ENCODE measurements at places on chromosomes 5 and 9. TPM values are rescaled to one million over a fixed set of nuclear protein-coding genes. Genes with fewer than 3 reads are reported as not detected.

- no peaks in the 10 kb centered on the region for H3K4me1 ChIP-seq
- H3K27ac ChIP-seq: no peak overlapping the region
- no peak for DNase-seq
These were observed 19.9 kb downstream of the CTNNA1 start for GRCh38 chr5:138772986-138773594.

TNFSF8 gene
- total RNA-seq: 44.2 TPM

HDHD3 gene
- total RNA-seq: 29.9 TPM

DNA sequence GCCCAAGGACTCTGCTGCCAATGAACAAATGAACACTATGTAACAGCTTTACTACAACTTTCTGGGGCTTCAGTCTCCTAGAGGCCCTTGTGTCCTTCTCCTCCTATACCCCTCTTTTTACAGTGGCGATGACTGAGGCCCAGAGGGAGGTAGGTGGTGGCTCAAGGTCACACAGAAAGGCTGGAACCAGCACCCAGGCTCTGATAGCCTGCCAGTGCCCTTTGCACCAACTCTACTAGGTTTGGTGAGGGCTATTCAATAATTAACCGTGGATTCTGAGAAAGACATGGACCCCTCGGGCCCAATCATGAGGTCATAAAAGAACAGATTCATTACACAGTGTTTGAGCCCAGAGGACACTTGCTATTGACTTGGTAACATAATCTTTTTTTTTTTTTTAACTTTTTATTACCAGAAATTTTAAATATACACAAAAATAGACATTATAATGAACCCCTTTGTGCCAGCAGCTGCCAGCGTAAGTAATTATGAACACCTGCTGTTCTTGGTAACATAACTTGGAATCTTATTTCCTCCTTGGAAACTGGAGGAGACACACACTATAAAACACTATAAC is 6.1 kb upstream of the ALDH1B1 start:
- H3K4me3 ChIP-seq: no peak overlapping the region
- H3K36me3 ChIP-seq: no peaks in the 10 kb centered on the region
- H3K27me3 ChIP-seq: no peaks in the 10 kb centered on the region
- no peaks in the 10 kb centered on the region for H3K4me1 ChIP-seq

DNA sequence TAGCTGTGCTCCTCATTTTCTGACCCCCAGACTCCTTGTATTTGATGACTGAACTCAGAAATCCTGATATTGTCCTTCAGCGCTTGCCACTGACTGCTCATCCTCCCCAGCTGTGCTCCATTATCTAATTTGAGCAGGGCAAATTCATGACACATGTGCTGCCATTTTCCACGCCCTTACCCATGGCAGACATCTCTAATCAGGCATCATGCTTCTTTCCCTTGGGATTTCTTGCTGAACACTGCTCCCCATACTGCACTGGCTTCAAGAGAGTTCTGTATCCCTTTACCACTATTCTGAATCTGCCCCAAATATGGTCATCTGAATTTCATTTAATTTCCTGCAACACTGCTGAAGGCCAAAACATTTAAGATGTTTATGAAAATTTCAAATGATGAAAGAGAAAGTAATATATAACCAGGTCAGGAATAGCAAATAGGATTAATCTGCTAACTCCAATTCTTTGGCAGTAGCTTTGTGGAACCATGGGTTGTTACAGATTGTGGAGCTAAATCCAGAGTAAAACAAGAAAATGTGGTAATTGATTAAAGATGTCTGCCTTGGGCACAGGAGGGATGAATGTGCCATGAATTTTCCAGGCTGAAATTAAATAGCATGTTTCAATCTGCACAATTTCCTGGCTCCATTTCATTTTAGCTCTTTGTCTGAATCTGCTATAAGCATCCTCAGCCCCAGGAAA is 93.6 kb downstream of the CYFIP2 start:
- H3K4me1 ChIP-seq: no peaks in the 10 kb centered on the region
- peaks cover 80% of the 10 kb centered on the region for H3K36me3 ChIP-seq
- no peak for DNase-seq
- H3K27ac ChIP-seq: no peak overlapping the region

URM1 gene
- 44.1 TPM for total RNA-seq

DNA sequence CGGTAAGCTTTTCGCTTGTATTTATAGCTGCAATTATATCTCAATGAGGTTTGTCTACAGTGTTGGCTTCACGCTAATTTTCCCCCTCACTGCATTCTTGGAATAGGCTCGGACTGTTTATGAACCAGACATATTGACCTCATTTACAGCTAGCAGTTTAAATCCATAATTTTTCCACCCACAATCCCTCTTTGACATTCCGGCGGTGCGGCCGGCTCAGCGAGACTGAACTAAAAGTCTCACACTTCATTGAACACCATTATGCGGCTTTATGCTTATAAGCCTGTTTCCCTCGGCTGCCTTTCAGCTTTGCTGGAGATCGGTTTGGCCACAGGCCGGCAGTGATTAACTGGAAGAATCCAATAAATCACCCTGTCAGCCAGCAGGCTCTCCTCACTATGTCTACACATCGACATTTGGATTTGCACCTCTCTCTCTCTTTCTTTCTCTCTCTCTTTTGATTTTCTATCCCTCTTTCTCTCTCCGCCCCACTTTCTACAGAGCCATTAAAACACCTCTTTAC is 315.0 kb upstream of the TLE4 start:
- DNase-seq: no peak
- H3K27me3 ChIP-seq: no peaks in the 10 kb centered on the region
